Activated CD4-positive, alpha-beta memory T cell treated with anti-CD3 and anti-CD28 coated beads for 36 hours (primary cell): ENCODE measurements at places on chromosomes 5 and 9.

- DNase-seq, result no peak
These were observed 165.6 kb upstream of the IER5L start for GRCh38 chr9:129343424-129344375.

DNA sequence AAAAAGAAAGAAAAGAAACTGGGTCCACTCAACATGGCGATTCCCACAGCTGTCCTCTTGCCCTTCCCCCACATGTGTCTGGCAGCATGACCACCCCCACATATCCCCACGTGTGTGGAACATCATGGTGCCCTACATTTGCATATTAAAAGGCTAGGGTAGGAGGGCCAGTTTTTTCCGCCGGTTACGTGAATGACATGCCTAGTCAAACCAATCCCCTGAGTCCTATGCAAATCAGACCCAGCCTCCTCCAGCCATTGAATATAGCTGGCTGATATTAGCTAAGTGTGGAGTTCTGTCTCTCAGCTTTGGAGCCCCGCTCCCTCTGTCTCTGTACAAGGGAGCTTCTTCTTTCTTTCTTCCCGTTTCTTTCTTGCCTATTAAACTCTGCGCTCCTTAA is 33.0 kb upstream of the CCDC112 start:
- DNase-seq, result peak; percentile 12

- DNase-seq, result peak; percentile 67
These were observed 7.6 kb downstream of the ARPC5L start for GRCh38 chr9:124869466-124869985.

DNA sequence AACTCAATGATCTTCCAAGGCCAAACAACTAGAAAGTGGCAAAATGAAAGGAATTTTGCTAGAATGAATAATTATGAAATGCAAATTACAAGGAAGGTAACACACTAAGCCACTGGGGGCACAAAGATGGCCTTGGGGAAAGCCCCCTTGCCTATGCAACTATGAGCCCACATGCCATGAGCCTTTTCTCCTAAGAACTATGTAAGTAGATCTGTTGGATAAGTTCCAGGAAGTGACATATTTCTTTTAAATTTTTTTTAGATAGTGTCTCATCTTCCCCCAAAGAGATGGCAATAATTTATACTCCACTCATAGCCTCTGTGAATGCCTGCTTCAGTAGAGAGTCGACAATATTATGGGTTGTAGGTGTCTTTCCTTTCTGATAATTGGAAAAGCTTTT is 257.8 kb downstream of the AUH start:
- no peak for DNase-seq

GRCh38 chr5:16564248-16564867 is 52.4 kb downstream of the RETREG1 start:
- DNase-seq, result no peak

DNA sequence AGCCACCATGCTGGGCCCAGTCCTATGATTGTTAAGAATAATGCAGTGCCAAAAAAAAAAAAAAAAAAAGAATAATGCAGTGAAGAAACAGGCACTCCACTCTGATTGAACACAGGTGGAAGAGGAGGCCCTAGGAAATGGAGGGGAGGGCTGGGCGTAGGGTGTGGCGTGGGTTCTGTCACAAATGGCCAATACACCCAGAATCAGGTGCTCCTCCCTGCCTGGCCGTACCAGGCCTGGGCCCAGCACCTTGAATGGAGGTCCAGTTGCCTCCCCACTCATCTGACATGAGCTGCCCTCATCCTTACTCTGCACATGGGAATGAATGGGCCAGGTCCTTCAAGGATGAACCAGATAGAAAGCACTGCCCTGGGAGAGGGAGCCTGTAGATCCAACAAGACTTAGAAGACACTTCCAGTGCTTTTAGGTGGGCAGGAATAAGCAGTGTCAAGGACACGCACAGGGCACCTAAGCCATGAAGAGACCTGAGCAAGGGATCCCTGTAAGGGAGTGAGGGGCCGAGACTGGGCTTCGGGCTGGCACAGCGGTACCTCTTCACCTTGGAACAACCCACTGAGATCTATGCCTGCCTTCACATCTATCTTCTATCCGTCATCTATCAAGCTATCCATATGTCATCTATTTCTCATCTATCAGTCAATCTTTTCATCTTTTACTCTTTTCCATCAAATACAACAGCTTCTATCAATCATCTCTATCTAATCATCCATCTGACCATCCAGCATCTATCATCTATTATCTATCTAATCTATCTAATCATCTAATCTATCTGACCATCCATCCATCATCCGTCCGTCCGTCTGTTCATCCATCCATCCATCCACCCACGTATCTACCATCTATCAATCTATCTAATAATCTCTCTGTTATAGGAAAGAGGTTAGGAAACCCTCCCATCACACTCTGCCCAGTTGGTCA is 15.9 kb downstream of the NINJ1 start:
- DNase-seq, result no peak

DNA sequence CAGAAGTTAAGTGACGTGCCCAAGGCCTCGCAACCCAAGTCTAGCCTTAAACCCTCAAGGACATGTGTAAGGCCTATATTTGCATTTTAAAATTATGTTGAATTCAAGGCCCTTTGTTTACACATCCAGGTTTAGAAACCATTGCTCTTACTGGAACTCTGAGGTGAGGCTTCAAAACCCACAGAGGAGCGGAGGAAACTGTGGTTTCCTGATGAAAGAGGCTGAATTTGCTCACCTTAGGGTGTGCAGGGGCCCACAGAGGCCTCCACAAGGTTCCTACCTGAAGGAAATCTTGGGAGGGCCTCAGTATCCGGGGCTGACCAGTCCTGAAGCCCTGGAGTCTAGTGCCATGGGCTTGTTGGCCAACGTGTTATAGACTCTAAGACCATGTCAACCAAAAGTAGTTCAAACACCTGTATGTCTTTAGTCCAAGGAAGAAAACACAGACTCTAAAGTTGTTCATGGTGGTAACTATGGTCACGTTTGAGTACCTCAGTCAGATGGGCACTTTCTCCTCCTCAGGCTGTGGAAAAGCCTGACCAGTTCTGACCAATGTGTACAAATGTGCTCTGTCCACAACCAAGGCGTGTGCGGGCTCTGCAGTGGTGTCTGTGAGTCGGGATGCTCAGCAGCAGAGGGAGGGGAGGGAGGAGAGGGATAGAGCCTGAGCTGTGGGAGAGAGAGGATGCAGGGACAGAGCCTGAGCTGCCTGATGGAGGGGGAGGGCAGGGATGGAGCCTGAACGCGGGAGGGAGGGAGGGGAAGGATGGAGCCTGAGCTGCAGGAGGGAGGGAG is 124.6 kb upstream of the ERCC6L2 start:
- peak; percentile 60 for DNase-seq

DNA sequence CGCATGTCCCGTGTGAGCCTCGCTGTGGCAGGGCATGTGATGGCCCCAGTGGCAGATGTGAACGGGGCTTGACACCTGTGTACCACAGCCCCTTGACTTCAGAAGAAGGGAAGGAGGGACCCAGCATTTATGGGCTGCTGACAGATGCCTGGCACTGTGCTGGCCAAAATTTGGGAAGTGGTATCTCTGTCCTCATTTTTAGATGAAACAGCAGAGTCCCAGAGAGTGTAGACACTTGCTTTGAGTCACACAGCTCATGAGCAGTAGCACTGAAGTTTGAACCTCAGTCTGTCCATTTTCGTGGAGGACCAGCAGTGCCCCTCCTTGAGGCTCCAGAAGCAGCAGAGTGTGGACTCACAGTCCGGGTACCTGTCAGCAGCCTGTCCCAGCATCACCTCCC is 16.5 kb downstream of the NEK6 start:
- no peak for DNase-seq

DNA sequence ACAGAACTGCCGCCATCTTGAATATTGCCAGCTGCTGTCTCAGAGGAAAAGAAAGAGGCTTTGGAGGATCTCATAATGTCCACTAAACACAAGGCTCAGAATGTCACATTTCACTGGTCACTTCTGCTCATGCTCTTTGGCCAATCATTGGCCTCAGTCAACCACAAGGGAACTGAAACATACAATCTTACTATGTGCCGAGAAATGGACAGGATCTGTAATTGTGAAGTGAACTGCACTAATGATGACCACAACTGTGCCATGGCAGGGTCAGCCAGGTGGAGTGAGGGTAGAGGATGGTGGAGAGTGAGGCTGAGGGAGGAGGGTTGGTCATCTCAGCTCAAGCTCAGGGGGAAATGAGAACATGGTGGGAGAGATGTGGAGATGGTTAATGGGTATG is 32.8 kb downstream of the GDNF start:
- DNase-seq, result no peak

DNA sequence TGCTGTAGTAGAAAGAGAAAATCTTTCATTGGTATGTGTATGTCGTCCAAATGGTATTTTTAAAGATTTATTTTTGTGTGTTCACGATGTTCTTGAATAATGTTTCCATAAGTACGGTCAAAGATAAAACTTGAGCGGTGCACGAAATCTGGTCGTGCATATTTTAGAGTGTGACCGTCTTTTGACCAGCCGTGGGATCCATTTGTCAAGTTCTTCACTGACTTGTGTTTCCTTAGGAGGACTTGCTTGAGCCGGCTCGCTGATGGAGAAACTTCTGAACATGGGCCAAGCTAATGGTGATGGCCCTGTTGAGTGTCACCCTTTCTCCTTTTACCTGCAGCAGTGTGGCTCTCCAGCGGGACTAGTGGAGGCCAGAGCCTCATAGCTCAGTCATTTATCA is 11.1 kb upstream of the STC2 start:
- no peak for DNase-seq

GRCh38 chr5:141914199-141914743 is 9.4 kb upstream of the DELE1 start:
- peak; percentile 25 for DNase-seq

- DNase-seq, result peak; percentile 41
These were observed 14.1 kb downstream of the CAPSL start for GRCh38 chr5:35924122-35924949.
